ENCODE measurements at places on chromosomes 12 and 14.
A peak's percentile ranks its signal among the peaks of the same experiment; 100 is the strongest.

GRCh38 chr14:72889366-72889765 is 4.5 kb downstream of the DPF3 start:
- no peak for DNase-seq

GRCh38 chr12:80837342-80837978 is 100.3 kb downstream of the LIN7A start:
- DNase-seq = peak; percentile 76

- no peak for DNase-seq
Observed at GRCh38 chr12:131147894-131148293, 194.2 kb downstream of the ADGRD1 start.

DNA sequence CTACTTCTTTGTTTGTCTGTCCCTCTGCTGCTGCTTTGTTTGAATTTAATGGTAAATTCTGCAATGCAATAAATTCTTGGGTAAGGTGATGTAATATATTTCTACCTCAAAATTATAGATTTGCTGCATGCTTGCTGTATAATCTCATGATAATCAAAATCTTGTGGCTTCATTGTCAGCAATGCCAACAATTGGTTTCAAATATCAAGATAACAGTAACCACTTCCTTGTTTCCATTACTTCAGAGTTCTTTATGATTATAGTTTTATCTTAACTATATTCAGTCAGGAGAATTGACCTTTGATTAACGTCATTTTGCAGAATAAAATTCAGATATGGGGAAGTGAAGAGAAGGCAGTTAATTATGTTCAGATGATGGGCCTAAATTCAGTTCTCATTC is 30.2 kb upstream of the RNU6-8 start:
- peak; percentile 55 for DNase-seq

DNA sequence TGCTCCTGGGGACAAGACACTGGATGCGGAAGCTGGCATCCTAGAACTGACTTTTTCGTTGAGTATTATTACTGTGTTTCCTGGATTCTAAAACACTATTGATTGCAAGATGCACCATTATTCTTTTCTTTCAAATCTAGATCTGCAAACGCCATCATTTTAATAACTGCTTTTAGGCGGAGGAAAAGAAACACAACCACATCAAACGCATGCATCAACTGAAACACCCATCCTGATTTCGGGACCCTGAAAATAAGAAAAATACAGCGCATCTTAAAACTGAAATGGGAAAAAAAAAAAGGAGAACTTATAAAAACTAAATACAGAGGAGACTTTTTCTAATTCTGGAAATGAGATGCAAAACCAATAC is 103.7 kb upstream of the MAX start:
- no peak for DNase-seq

DNA sequence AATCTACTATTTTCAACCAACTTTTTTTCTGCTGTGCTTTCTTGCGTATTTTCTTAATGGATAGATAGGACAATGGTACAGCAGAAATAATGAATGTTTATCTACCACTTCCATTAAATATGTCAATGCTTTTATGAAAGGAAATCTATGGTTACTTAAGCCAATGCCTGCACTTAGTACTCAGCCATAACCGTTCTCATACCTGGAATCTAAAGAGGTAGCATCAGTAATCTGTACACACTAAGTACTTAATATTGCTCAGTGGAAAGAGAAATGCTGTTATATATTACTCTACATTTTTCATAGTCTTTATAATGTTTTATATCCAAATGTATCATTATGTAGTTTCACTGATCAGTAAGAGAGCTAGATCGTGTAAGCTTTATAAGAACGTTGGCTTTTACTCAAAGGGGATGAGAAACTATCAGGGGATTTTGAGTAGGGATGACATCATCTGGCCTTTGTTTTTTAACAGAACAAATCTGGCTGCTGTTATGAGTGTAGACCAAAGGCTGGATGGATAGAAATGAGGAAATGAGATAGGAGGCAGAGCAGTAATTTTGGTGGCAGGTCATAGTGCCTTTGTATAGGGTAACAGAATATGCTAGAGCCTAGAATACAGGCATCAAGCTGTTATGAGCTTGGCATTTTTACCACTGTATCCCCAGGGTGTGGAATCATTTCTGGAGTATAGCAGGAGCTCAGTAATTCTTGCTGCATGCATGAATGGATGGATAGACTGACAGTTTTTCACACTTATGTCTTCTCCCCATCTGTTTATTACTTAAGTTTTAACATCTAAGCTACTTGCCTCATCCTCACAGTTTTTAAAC is 34.0 kb downstream of the ALG10B start:
- no peak for DNase-seq

DNA sequence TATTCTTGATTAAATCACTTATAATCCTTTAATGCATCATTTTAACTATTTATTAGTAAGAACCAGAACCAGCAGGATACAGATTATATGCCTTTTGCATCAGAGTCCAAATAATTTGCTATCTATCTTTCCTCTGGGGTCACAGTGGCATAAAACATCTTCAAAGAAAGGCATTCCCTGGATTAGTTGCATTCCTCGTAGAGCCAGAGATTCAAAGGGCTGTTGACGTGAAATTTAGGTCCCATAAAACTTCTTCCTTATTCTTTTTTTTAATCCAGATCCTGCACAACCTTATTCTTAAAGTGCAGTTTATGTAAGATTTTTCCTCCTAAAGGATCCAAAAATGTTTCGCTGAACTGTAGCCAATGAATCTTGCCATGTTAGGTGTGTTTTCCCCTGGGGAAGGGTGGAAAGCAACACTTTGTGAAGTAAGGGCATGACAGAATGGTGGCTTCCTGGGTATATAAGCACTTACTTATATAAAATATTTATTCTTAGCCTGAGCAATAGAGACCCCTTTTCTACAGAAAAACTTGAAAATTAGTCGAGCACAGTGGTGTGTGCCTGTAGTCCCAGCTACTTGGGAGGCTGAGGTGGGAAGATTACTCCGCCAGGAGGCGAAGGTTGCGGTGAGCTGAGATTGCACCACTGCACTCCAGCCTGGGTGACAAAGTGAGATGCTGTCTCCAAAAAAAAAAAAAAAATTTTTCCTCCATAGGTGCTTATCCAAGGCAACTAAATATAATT is 208.7 kb downstream of the PCNX1 start:
- no peak for DNase-seq

DNA sequence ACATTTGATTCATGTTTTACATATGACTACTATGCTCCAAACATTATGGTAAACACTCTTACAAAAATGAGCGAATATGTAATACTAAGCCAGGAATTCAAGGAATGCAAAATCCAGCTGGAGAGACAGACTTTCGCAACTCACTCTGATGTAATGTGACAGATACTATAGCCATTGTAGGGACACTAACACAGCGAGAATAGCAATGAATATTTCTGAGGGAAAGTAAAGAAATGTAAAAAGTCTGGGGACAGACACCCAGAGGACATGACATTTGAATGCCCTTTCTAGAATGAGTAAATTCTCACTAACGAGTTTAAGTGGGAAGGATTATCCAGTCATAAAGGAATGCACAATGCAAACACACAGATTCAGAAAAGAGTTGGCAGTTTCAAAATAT is 121.9 kb downstream of the PIK3C2G start:
- DNase-seq = peak; percentile 94

DNA sequence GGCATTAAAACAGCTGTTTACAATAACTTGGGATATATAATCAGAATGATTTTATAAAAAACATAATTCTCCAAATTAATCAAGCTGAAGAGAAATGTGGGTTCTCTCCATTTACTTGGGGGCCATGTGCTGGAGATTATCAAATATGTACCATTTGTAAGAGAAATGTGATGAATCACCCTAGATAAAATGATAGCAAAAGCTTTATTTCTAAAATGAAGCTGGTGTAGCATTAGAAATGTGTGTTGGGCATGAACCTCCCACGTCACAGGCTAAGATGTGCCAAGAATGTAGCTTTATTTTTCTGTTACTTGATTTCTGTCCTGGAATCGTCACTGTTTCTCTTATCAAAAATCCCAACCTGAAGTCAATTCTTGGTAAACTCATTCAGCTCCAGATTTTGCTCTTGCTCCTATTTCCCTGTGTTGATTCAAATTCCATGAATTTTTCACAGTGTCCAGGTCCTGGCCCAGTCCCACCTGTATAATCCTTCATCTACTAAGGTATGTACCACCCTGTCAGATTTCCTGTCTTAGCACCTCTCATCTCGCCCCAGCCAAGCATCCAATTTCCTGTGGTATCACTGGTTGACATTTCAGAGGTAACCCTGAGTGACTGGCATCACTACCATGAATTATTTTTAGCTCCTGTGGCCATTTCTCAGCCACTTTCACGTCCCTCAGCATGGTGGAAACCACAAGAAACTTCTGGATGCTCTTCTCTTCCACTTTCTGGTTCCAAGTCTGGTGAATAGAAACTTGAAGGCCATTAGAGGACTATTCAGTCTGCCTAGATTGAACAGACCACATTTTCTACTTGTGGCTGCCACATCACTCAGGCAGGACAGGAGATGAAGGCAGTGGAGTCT is 103.6 kb upstream of the FLRT2 start:
- DNase-seq = peak; percentile 49

DNA sequence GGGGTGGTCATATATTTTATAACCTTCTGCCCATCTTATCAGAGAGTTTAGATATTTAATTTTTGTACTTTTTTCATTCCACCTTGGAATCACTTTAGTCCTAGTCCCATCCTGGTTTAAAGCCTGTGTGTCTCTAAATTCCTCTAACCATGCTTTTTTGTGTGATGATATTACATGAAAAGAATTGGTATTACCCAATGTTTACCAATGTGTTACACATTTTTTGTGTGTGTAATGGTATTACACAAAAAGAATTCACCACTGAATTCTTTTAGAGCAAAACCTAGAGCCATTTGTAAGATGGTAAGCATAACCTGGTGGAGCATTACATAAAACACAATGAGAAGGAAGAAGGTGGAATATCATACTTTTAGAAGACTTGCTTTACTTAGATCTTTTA is 77.5 kb downstream of the FAR2 start:
- DNase-seq = no peak

DNA sequence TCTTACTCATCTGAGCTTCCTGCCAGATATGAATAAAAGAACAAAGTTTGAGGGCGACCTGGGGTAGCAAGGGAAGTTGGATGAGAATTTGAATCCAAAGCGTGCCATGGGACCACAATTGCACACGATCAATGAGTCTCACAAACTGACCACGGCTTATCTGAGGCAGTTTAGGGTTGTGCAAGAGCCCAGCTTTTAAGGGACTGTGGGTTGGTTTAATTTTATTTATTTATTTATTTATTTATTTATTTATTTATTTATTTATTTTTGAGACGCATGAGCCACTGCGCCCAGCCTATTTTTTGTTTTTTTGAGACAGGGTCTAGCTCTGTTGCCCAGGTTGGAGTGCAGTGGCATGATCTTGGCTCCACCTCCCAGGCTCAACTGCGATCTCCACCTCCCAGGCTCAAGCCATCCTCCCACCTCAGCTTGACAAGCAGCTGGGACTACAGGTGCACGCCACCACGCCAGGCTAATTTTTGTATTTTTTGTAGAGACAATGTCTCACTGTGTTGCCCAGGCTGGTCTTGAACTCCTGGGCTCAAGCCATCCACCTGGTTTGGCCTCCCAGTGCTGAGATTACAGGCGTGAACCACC is 1.1 kb downstream of the AMDHD1 start:
- no peak for DNase-seq

- DNase-seq = peak; percentile 80
Observed at GRCh38 chr12:113766879-113767878, 198.9 kb downstream of the RBM19 start.

DNA sequence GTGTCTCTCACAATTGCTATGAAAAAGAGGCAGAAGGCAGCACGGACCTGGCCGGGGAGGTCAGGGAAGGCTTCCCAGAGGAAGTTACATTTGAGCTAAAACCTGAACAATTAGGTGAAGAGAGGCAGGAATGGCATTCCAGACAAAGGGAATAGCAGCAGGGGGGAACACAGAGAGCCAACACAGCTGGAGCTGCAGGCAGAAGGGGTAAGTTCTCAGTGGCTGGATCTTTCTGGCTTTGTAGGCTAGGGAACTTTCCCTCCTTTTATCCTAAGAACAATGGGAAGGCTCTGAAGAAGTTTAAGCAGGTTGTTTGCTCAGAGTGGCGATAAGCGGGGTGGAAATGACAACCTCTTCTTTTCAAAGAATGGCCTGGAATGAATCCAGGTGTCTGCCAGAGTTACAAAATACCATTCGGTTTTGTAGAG is 100.0 kb downstream of the PRIMA1 start:
- DNase-seq = no peak

GRCh38 chr12:55670276-55670675 is 33.6 kb downstream of the OR10P1 start:
- DNase-seq = no peak

DNA sequence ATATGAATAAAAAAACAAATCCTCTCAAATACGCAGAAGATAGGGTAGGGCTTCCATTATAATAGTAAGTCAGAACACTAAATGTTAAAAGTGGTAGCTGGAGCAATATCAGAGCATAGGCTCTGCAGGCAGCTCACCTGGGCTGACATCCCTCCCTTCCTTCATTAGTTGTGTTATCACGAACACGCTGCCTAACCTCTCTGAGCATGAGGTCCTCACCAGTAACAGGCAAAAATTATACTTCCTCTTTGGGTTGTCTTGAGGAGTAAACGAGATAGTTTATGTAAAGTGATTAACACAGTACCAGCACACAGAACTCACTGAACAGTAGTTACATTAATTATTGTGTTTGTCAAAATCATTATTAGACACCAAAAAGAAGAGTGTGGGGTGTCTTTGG is 154.3 kb downstream of the STXBP6 start:
- no peak for DNase-seq

- DNase-seq = peak; percentile 56
Observed at GRCh38 chr14:68941820-68942219, 37.3 kb downstream of the ACTN1 start.

Measured in fibroblast of the aortic adventitia (primary cell).